NCI-H1436 treated with DMSO at 0.1 percent for 48 hours (cell line): ENCODE measurements at places on chromosomes 12 and 14.

GRCh38 chr12:117936722-117937484, 31.9 kb downstream of the KSR2 start:
- no peak for DNase-seq

- DNase-seq = no peak
Measured at GRCh38 chr12:17197971-17198370, 592.0 kb upstream of the LMO3 start.

GRCh38 chr14:73208390-73208789, 28.9 kb upstream of the PAPLN start:
- DNase-seq = no peak

DNA sequence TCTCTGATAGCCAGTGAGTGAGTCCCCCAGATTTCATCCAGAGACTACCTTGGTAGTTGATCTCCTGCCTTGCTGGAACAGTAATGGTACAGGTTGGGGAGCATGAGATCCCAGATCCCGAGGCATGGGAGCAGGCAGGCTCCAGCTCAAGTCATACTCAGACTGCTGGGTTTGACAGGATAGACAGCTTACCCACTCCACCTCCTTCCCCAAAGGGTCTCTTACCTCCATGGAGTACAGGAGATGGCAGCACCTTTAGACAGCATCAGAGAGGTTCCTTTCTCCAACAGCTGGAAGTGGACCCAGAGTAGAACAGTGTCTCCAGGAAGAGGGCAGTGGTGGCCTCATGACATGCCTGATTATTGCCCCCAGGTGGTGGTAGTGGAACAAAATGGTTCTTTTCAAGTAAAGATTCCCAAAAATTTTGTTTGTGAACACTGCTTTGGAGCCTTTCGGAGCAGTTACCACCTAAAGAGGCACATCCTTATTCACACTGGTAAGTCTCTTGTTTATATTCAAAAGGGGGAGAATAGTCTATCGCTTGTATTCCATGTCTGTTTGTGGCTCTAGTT, 4.9 kb upstream of the CSAD start:
- DNase-seq = no peak

DNA sequence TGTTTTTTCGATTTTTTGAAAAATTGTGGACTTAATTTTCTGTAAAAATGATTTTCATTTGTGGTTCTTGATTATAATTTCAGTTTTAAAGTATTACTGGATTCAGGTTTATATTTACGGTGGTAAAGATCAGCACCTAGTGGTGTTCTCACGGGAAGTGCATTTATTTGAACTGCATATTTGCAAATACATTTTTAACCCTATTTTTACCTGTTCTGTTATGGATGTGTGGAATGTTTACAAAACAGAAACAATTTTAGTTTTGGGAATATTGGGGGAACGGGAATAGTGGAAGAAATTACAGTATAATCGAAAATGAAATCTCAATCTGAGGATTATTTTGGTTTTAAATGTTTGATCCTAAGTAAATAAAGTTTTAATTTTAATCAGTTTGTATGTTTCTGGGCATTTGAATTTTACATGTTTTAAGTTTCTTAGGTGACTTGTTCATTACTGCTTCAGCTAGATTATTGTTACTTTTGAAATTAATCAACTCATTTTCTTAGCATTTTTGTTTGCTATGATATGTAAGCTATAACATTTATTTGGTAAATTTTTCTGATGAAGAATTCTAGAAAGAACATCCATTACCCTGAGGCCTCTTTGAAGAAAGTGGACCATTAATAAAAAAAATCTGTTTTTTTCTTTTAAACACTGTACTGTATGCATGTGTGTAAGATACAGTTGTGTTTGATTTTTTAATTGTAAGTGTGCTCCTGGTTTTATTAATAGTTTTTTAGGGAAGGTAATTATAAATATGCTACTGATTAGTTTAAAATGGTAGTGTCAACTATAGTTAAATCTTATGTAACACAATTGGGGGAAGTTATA, 942 bp downstream of the ATF7IP start:
- DNase-seq = no peak

DNA sequence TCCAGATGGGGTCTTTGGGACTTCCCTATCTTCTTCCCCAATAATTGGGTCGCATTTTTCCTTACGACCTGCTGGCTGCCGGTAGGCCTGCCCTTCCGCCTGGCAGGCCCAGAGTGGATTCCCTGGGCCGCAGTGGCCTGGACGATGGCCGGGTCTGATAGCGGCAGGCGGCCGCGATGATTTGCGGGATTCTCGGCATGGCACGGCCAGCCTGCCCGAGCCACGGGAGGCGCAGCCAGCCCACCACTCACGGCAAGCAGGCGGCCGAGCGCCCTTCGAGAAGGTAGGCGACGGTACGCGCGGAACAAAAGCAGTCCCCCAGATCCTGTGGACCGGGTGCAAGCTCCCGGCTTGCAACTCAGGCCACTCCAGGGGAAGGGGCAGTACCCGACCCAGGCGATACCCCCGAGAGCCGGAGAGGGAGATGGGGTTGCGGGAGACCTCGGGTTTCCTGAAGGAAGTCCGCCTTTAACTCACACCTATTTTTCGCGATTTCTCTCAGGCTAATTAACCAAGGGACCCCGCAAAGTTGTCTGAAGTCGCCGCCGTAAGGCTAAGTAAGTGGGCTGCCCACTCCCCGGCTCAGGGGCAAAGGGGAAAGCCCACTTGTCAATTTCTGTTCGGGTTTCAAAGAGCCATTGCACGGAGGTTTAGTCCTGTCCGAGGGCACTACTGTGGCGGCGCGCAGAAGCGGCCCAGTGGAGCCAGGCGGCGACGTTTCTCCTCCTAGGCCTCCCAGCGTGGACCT, 1.4 kb upstream of the GSC start:
- no peak for DNase-seq

GRCh38 chr12:6494258-6494743, 399 bp downstream of the NCAPD2 start:
- DNase-seq = no peak

GRCh38 chr14:52175982-52176502, 91.5 kb upstream of the PTGDR start:
- DNase-seq = no peak

- DNase-seq = no peak
Measured at GRCh38 chr12:106256524-106256923, 8.7 kb upstream of the CKAP4 start.

DNA sequence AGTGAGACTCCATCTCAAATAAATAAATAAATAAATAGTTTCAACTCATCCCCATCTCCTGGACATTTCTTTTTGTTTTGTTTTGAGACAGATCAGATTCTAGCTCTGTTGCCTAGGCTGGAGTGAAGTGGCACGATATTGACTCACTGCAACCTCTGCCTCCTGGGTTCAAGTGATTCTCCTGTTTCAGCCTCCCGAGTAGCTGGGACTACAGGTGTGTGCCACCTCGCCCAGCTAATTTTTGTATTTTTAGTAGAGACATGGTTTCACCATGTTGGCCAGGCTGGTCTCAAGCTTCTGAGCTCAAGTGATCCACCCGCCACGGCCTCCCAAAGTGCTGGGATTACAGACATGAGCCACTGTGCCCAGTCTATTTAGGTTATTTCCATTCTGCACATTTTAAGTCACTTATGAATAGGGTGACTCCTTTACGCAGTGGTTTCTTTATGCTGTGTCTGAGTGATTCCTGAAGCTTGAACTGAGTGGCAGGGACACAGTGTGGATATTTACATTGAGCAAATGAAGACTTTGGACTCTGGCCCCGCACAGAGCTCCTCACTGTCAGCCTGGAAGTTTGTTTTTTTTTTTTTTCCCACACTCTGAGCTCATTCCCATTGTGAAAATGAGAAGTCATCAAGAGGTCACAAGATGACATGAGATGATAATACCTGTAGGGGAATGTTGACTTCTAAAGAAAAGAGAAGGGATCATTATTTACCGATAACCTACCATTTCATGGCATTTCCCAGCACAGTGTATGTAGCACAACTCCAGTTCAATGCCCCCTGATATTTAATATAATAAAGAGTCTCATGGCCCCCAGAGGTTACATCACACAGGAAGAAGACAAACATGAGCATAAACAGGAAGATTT, 72.6 kb downstream of the TBX3 start:
- no peak for DNase-seq

DNA sequence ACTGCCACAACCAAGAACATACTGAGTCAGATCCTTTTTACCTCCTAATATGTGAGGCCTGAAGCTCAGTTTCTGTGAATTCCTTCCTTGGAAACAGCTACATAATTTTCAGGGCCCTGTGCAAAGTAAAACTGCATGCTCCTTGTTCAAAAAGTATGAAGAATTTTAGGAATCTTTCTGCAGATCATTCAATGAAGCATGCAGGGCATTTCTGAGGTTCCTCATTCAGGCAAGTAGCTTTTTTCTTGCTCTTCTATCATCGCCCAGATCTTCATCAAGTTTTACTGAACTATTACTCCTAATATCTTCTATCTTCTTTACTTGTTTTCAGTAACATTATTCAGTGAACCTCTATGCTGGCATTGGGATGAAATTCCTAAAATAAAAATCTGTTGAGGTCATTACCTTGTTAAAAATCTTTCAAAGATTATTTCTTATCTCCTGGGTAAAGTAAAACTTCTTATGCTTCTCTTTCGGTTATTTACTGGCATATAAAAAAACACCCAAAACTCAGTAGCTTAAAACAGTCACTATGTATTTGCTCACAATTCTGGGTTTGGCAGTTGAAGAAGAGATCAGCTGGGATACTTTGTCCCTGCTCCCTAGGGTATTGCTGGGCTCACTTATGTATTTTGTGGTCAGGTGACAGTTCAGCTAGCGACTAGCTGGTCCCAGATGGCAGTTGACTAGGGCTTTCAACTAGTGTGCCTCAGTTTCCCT, 42.6 kb upstream of the KRR1 start:
- no peak for DNase-seq

DNA sequence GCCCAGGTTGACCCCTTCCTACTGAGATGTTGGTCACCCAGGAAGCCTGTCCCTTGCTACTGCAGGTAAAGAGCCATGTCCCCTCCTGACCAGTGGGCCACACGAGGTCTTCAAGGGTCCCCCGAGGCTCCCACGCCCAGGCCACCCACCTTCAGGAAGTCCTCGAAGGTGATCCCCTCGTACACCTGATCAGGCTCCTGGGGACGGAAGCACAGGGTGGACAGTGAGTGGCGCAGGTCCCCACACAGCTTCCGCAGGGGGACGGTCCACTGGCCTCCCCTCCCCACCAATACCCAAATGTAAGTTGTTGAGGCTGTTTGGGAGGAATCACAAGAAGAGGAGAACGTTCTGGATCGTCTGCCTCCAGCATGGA, 57.4 kb downstream of the TESC start:
- DNase-seq = no peak

GRCh38 chr12:96064271-96064670, 28.9 kb upstream of the LTA4H start:
- DNase-seq = no peak

DNA sequence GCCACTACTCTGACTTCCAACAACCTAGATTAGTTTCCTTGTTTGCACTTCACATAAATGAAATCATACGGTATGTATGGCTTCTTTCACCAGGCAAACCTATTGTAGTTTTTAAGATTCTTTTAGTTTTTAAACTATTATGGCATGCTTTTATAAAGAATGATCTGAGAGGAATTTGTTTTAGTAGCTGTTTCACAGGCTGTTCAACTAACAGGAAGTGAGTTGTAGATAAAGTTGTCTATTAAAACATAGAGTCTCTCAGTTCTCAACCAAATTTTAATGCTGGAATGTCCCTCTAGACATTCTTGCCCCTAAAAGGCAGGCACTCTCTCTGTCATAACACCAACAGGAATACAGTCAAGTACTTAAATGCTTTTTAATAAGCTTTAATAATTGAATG, 102.7 kb upstream of the DACT1 start:
- DNase-seq = no peak

GRCh38 chr14:34872822-34873588, 2.2 kb downstream of the BAZ1A start:
- DNase-seq = no peak

GRCh38 chr12:27627123-27627852, 69.0 kb upstream of the REP15 start:
- DNase-seq = no peak

DNA sequence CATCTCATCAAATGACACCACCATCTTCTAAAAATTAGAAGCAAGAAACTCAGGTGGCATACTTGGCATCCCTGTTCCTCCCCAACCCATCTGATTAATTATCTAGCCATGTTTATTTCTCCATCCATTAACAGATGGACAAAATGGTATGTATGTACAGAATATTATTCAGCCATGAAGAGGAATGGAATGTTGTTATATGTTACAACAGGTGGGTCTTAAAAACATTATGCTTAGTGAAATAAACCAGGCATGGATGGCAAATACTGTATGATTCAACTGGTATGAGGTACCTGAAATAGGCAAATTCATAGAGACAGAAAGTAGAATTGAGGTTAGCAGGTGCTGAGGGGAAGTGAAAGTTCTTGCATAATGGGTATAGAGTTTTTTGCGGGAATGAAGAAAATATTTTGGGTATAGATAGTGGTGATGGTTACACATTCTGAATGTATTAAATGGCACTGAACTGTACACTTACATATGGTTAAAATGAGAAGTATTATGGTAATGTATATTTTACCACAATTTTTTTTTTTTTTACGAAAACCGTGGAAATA, 17.5 kb downstream of the YY1 start:
- no peak for DNase-seq

DNA sequence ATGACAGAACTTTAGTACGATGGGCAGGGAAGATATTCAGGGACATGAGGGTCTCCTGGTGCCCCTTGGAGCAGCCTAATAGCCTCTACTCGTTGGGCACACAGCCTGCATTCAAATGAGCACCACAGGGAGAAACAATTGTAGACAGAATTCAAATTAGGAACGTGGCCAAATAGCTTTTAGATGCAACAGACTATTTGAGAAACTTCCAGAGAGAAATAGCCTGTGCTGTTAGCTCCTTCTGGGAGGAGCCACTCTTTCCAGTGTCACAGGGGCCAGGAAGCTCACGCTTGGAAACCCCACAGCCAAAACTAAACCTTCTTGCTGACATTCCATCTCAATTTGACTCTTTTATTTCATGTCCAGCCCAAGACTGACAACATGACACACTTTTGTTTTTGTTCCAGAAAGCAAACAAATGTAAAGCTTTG, 114.5 kb downstream of the RPAP3 start:
- DNase-seq = no peak

GRCh38 chr14:37592482-37593408, 2.3 kb downstream of the FOXA1 start:
- DNase-seq = no peak

GRCh38 chr12:51323966-51324895, at the start of gene BIN2:
Gene BIN2 (minus strand): TSS chr12:51324174. CDS start chr12:51324102, 72 bp downstream.
- no peak for DNase-seq

DNA sequence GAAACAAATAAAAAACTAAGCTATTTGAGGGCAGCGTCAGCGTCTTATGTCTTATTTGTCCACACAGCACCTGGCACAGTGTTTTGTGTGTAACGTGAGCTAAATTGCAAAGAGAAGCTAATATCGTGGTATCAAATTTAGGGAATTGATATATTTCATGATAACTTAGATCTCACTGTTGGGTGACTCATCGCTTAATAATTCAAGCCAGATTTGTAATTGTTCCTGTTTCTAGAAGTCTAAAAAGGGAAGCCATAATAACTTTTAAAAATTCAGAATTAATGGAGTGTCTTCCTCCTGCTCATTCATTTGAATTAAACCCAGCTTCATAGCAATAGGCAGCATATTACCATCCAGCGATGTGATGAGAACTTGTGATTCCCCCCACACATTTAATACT, 214.7 kb downstream of the PDZRN4 start:
- DNase-seq = no peak
